ENCODE measurements at places on chromosomes 6 and 20. TPM values are rescaled to one million over a fixed set of nuclear protein-coding genes. Genes with fewer than 3 reads are reported as not detected.

DNA sequence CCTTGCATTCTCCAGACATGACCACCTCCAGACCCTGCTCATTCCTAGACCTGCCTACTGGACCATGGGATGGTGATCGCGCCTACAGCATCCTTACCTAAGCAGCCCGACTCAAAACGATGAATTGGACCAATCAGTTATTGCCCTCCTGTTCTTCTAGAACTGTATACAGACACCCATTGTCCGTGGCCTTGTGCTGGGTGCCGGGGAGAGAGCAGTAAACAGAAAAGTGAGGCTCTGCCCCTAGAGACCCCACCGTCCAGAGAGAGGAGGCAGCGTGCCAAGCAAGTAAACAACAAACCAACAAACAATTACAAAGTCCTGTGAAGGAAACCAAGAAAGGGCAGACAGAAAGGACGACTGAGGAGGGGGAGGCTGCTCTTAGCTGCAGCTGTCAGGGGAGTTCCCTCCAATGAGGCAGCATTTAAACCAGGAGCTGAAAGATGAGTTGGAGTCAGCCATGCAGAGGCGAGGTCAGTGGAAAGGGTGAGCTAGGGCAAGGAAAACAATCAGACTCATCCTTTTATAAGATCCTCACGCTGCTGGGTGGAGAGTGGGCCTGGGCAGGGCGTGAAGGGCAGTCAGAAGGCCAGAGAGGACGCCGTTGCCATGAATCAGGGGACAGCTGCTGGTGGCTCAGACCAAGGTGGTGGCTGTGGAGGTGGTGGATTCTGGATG, 37.6 kb upstream of the BLCAP start:
- no peak overlapping the region for H3K4me3 ChIP-seq
- H3K4me1 ChIP-seq, result no peaks in the 10 kb centered on the region
- H3K27me3 ChIP-seq, result no peaks in the 10 kb centered on the region
- no peak for DNase-seq
- H3K36me3 ChIP-seq, result no peaks in the 10 kb centered on the region

The ZBTB46 gene
- total RNA-seq, result 4.5 TPM

The DUSP22 gene
- total RNA-seq, result 42.5 TPM

- no peaks in the 10 kb centered on the region for H3K27me3 ChIP-seq
- no peak overlapping the region for H3K4me3 ChIP-seq
- no peaks in the 10 kb centered on the region for H3K4me1 ChIP-seq
- H3K36me3 ChIP-seq, result no peaks in the 10 kb centered on the region
Observed at GRCh38 chr6:44809258-44809657, 421.8 kb downstream of the CDC5L start.

GRCh38 chr6:13181393-13181792, 146.9 kb downstream of the TBC1D7 start:
- no peaks in the 10 kb centered on the region for H3K36me3 ChIP-seq
- H3K4me1 ChIP-seq, result no peaks in the 10 kb centered on the region
- no peak for DNase-seq
- no peak overlapping the region for H3K27ac ChIP-seq
- no peaks in the 10 kb centered on the region for H3K27me3 ChIP-seq
- H3K4me3 ChIP-seq, result no peak overlapping the region

GRCh38 chr20:23164176-23164601, 78.1 kb upstream of the CD93 start:
- no peaks in the 10 kb centered on the region for H3K27me3 ChIP-seq
- no peak overlapping the region for H3K4me3 ChIP-seq
- DNase-seq, result no peak
- H3K36me3 ChIP-seq, result no peaks in the 10 kb centered on the region
- no peak overlapping the region for H3K27ac ChIP-seq
- peaks cover 33% of the 10 kb centered on the region for H3K4me1 ChIP-seq

The BMP7 gene
- total RNA-seq, result not detected
